ENCODE measurements at places on chromosomes 6 and 20.
A peak's percentile ranks its signal among the peaks of the same experiment; 100 is the strongest.

GRCh38 chr6:11011787-11012234 lies 32.3 kb downstream of the ELOVL2 start:
- no peak for DNase-seq

DNA sequence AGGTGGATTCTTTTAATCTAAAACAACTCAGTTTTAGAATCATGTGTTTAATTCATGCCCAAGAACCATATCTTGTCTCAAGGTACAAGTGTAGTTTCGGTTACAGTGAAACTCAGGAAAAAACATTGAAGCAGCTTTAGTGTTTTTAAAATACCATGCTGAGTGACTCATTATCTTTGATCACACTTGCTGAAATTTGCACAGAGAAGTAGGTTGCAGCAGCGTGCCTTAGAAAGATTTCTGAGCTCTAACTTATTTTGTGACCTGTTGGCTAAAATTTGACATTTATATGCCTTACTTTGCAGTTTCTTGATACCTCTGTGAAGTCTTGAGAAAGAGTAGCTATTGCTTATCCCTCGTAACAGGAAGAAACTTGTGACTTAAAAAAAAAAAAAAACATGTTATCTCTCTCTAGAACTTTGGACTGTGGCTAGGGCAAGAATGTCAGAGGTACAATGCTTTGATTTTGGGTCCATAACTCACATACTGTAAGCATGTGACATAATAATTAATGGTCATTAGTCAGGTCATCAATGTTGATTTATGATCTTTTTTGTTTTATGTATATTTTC lies 34.5 kb upstream of the FUCA2 start:
- no peak for DNase-seq

GRCh38 chr6:25872814-25873213 lies 1.2 kb downstream of the SLC17A3 start:
- no peak for DNase-seq

DNA sequence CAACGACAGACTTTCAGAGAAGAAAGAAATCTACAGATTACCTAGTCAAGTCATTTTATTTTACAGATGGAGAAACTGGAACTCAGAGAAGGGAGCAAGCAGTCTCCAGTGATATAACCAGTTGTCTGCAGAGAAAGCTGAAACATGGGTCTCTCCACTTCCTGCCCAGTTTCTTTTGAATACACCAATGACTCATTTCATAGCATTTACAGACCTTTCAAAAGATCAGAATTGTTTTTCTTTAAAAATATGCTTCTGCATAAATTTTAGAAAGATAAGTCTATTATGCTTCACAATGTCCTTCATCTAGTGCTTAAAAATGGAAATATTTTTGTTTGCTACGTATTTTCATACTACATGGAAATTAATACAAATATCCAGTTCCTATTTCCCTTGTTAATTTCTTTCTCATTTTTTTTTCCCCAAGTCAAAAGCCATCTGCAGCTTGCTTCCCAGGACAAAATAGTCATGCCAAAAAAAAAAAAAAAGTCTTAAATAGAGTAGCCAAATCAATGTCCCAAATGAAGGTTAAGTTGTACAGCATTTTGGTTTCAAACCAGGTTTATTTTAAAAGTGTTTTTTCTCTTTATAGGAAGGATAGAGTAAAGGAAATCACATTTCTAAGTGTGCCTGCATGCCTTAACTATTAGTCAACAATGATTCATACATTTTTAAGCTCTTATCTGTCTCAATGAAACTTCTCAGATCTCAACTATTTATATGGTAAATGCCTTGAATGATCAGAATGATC lies 36.9 kb downstream of the ARHGAP18 start:
- DNase-seq: peak; percentile 38

DNA sequence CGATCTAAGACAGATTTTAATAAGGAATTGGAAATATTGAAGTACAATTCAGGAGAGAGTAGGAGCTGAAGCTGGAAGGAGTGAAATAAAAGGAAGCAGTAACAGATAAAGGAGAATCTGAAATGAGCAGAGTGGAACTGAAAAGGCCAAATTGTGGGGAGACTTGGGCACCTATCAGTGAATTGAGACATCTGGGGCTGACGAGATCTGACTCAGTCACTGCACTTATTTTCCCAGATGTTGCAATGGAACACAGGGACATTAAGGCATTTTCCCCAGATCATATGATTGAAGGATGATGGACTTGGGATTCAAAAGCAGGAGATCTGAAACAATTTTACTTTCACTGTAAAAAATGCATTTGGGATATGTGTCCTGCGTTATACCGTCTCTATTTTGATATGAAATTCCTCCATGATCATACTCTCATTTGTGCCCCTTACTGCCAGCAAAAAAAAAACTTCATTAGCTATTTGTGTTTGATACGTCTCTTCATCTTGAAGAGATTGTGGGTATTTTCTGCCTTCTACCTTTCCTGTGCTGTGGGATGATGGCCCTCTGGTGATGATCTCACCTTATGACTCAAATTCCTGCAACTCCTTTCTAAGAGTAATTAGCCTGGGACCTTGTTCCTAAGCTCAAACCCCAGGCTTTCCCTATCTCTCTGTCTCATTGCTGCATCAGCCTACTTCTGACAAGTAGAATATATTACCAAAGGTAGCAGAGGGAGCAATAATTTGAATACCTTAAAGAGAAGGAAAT lies 278.5 kb upstream of the MAN1A1 start:
- DNase-seq: no peak

- DNase-seq: no peak
Measured at GRCh38 chr6:112019589-112019988, 34.3 kb upstream of the CCN6 start.

DNA sequence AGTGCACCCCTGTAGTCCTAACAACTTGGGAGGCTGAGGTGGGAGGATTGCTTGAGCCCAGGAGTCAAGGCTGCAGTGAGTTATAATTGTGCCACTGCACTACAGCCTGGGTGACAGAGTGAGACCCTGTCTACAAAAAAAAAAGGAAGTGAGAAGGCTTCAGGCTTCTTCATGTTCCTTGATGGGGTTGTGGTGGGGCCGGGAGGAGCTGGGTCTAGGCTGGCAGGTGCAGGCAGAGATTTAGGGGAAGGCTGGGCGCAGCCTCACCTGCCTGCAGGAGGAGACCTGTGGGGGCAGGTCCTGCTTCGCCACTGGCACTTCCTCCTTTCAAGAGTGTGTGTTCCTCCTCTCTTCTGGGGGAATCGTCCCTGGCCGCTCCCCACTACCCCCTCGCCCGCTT lies 63.9 kb downstream of the CHMP4B start:
- DNase-seq: no peak

GRCh38 chr6:138520463-138520862 lies 21.2 kb upstream of the NHSL1 start:
- no peak for DNase-seq

DNA sequence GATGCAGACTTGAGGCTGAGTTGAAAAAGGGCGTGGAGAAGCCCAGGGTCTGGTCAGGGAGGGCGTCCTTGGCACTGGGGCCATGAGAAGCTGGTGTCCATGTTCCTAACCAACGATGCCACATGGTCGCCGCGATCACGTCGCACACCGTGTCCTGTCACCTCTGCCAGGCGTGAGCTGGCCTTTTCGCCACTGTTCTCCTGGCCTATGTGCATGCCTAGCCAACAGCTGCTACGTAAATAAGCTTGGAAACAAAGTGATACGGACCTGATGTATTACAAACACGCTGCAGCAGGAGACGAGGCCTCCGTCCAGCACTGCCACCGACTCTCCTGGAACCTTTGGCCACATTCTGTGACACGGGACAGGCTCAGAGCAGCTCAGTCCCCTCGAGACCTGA lies 22.0 kb upstream of the KIF25 start:
- no peak for DNase-seq

DNA sequence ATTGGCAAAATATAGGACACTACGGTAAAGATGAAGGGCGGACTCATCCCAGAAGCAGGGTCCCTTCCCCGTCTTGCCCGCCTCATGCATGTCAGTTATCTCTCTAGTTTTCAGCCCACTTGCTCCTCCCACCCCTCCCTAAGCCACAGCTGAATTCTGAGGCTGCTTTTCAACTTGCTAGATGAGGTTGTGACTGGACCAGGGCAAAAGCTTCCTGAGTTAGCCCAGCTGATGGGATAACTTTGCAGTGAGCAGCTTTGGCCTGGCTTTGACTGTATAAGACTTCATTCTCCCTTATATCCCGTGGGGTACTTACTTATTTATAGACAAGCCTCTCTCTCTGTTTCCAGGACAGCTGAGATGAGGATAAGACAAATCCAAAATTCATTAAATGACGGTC lies 23.2 kb downstream of the GHRH start:
- DNase-seq: no peak

DNA sequence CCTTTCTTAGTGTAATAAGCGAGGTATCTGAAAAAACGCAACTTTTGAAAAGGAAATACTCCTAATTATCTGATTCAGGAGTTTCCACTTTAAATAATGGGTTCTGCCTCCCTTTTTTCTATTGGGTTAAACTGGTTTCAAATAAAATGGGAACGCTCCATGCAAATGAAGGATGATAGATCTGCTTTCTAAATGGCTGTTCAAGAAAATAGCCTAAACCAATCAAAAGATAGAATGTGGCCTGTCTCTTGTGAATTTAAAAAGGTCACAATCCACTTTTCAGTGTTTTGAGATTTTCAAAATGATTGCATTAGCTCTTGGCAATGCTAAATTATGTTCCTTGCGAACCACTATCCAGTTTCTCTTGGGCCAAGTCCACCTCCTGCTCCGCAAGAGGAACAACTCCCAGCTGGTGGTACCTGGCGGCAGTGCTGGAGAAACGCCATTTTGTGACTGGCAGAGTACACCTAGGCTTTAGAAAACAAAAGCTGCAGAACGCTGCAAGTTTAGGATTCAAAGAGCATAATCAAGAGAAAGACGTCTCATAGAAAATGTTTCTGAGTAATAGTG lies 56.7 kb downstream of the TRIM38 start:
- no peak for DNase-seq

DNA sequence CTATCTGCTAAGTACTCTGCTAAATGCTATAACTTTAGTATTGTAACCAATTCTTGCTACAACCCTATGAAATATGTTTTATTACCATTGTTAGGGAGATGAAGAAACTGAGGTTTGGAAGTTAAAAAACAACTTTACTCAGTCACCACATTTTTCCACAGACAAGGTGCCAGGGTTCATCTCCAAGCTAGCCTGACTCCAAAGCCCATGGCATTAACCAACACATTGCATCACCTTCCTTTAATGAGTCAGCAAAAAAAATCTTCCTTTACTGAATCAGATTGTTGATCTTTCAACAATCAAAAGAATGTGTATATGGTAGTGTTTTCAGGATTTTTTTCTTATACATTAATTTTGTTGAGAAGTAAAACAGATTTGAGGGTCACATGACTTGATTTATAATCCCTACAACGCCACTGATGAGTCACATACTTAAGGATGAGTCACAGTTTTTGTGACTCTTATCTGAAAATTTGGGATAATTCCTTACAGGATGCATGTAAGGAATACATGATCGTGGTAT lies 41.5 kb downstream of the MAN1A1 start:
- DNase-seq: no peak

DNA sequence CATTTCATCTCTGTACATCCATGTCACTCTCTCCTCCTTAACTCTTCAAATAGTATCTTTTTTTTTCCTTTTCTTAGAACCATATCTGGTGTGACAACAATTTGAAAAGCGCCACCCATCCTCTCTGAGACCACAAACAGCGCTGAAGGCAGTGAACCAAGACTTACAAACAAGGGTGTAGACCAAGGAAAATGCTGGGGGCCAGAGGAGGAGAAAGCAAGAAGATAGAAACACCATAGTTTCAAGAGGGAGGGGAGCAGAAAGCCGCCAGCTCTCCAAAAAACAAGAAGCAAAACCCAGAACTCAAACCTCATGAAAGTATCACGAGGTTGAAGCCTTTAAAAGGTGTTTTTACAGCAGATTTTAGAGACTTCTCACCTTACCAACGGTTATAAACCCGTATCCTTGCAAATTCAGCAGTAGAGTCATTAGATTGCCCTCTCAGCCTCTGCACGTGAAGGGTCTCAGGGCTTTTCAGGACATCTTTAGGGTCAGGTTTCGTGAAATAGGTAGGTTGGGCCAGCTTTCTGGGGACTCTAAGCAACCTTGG lies 13.3 kb upstream of the RIPOR2 start:
- no peak for DNase-seq

DNA sequence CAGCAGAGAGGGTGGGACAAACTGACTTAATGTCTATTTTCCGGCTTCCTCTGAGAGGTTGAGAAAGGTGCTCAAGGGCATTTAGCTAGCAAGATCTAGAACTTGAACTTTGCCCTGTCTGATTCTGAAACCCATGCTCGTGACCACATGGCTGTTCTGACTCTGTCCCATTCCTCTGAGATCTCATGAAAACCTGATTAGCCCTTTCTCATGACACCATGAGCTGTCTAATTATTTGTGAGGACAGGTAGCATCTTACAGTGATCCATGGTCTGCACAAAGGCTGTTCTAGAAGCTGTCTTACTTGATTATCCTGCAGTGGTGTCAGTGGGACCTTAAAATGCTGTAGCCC lies 89.6 kb upstream of the TOX2 start:
- no peak for DNase-seq

DNA sequence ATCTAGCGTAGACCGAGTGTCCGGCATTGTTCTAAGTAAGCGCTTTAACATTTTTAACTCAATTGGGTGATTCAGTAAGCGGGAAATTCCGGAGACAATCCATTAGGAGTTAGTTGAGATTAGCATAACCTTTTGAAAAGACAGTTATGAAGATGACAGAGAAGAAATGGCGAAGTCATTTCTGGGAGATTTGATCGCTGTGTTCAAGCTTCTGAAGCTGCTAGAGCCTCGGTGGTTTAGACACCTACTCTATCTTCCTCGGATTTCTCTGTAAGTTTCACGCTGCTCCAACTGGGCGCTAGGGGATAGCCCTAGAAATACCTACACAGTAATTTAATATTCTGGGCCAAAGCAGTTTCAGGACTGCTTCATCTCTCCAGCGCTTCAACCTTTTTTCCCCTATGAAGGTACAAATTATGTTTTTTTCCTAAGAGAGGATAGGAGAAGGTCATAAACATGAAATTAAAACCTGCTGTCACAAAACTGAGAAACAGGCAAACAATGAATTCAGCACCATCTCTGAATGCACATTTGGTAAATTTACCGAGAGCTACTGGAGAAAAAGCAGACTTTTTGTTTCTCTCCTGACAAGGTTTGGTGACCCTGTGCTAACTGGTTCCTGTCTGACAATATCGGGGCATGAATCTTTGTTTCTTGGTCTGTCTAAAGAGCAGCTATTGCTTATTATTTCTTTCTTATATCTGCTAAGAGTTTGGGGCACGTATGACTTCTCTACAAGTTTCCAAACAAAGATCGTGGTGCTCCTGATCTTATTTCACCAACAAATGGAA lies 22.4 kb downstream of the ZNF311 start:
- peak; percentile 51 for DNase-seq

Measured in hindlimb muscle (tissue), 1 donor.